ENCODE measurements at places on chromosomes 3 and 15. TPM values are rescaled to one million over a fixed set of nuclear protein-coding genes. Genes with fewer than 3 reads are reported as not detected.

GRCh38 chr3:190696777-190697501, 165.6 kb downstream of the GMNC start:
- DNase-seq = no peak

GRCh38 chr15:73687351-73687750, 3.2 kb downstream of the CD276 start:
- no peak for DNase-seq

- DNase-seq = no peak
These were observed 162.5 kb upstream of the CHRNA7 start for GRCh38 chr15:31867536-31868442.

DNA sequence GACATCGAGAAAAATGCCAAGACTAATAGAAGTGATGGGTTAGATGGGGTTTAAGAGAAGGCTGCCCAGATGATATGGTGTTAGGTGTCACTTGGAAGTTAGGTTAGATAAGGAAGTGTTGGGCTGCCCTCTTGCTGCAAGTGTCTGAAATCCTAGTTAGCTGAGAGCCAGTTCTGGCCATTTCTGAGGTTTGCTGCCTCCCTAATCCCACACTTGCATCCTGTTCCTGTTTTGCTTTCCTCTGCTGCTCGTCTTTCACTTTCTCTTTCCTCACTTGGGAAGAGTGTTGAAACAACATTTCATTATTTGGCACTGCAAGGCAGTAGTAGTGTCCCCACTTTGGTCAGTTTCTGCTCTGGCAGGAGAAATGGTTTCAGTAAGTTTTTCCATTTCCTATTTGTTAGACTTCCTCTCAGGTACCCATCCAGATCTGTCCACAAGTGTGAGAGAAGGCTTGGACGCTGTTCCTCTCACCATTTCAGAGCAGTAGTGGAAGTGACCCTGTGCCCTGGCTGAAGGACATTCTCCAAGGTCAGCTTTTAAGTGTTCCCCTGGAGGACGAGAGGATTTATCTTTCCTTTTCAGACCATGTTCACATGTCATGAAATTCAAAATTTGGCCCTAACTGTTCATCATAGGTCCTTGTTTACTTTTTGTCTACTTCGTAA, 93.3 kb downstream of the ADAMTSL3 start:
- no peak for DNase-seq

DNA sequence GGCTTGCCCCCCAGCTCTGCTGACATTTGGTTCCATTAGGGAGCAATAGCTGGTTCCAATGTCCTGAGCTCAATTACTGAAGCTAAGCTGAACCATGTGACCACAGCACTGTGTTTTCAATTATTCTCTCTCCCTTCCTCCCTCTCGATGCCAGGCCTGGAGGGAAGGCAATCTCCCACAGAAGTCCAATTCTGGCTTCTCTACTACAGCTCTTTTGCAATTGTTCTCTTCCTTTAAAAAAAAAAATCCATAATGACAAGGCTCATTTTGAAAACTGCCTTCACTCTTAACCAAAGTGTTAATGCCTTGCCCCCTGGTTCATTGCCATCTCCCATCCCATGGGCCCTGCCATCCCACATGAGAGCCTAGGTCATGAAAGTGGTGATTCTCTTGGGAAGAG, 24.8 kb downstream of the IL16 start:
- DNase-seq = no peak

The ZPLD1 gene
- total RNA-seq = not detected

- DNase-seq = no peak
These were observed 256.2 kb downstream of the ZNF621 start for GRCh38 chr3:40780925-40781406.

The MKRN3 gene
- total RNA-seq = not detected

The LSMEM2 gene
- not detected for total RNA-seq

DNA sequence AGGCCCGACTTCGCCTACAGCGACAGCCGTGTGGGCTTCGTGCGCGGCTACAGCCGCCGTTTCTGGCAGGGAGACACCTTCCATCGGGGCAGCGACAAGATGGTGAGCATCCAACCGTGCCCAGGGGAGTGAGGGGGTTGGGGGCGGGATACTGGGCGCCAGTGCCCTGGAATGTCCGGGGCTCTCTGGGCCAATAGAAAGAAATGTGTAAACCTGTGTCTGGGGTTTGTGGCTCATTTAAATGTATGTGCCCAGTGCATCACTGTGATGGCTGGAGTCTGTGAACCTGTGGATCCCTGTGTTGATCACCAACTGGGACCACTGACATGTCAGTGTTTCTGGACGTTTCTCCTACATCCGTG, 423 bp downstream of the CHAC1 start:
- DNase-seq = no peak

The ZNF662 gene
- total RNA-seq = 9.9 TPM

GRCh38 chr15:27601239-27601960, 497.7 kb downstream of the OCA2 start:
- no peak for DNase-seq

The EFL1 gene
- 15.5 TPM for total RNA-seq

The PLA2G4D gene
- not detected for total RNA-seq

DNA sequence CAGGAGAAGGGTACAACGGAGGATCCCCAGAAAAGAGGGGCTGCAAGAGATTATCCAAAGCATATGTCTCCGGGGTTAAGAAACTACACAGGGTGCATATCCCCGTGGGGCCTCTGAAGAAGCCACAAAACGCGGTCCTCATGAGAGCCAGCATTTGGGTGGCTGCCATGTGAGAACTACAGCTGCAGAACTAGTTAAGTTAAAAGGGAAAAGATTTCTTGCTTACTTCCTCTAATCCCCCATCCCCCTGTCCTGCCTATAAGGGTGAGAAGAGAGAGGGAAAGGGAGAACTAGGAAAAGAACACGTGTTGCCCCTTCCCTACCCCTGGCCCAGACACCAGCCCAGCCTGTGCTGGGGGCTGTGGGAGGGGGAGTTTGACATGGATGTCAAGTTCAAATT, 70.4 kb upstream of the PCSK6 start:
- no peak for DNase-seq

DNA sequence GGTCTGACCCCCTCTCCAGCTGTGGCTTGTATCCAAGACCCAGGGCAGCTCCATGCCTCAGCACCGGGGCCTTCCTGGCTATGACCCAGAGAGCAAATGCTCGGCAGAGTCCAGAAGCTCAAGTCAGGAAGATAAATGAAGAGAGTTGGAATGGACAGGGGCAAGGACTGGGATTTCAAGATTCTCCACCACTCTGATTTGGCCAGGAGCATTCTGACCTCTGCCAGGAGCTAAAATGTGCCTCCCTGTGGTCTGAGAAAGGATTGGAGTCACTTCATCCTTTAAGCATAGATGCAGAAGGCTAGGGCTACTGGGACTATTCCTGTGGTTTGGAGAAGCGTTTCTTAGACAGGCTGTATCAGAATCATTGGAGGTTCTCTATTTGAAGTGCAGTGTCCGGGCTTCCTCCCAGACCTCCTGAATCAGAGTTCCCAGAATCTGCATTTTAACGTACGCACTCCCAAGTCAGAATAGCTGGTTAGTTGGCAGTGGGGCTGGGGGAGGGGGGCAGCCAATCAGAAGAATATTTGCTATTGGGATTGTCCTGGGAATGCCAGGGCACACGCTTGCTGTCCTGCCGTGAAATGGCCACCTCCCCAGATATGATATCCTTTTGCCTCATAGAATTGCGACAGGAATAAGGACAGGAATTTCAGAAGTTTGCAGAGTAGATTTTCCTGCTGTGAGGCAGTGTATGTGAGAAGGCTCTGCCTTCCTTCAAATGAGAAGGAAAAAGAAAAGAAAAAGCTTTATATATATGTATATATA, 57.4 kb downstream of the HRH1 start:
- no peak for DNase-seq

- DNase-seq = no peak
These were observed 33.9 kb upstream of the MRPS22 start for GRCh38 chr3:139309880-139310279.
